ENCODE measurements at places on chromosomes 5 and 9. TPM values are rescaled to one million over a fixed set of nuclear protein-coding genes. Genes with fewer than 3 reads are reported as not detected.
A peak's percentile ranks its signal among the peaks of the same experiment; 100 is the strongest.

- no peak for DNase-seq
Observed at GRCh38 chr5:123665822-123666371, 153.9 kb downstream of the CSNK1G3 start.

DNA sequence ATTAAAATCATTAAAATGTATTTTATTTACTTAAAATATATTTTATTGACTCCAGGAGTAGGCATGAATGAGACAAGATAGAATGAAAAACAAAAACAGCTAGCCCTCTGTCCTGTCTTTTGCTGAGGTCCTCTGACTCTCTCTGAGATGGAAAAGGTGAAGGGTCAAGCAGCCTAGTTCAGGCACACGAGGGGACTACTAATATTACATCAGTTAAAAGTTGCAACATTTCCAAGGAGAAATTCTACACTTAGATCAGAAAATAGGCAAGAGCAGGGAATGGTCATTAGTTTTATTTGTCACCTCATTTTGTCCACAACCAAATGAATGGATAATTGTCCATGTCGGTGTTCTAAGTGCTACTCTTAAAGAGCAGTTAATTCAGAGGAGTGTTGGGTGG, 148.5 kb downstream of the CDH10 start:
- no peak for DNase-seq

The PCDHB5 gene
- 3.1 TPM for total RNA-seq

DNA sequence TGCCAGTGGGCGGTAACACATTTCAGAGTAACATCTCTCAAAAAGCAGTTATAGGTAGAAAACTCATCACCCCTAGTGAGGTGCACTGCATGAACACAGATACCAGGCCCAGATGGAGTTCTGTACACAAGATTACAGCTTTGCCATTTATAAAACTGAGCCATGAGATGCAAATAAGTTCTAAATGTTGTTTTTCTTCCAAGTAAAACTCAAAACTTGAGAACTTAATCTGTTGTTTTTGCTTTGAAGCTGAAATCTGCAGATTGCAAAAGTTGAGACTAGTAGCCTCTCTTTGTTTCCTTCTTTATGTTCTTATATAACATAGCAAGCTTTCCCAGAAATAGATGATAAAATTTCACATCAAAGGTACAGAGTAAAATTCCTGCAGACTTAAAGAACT, 434.1 kb downstream of the PLK2 start:
- no peak for DNase-seq

DNA sequence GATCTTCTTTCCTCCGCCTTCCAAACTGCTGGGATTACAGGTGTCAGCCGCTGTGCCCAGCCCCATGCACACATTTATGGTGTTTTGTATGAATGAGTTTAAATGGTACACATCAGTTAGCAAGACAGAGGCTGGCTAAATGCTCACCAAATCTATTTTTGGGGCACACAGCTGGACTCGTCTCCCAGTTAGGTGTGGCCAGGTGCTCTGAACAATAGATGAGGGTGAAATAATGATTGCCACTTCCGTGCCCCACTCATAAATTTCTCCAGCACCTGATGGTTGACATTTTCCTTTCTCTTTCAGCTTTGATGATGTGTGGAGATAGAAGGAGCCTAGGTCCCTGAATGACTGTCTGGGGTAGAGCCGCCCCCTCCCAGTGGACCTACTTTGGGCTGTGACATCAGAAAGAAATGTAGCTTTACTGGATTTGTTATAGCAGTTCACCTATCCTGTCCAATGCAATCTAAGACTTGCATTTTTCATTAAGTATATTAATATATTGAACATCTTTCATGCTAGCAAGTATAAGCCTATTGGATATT, 8.6 kb upstream of the RAPGEF1 start:
- DNase-seq = no peak

- DNase-seq = no peak
Observed at GRCh38 chr5:82881571-82882174, 195.5 kb downstream of the TMEM167A start.

DNA sequence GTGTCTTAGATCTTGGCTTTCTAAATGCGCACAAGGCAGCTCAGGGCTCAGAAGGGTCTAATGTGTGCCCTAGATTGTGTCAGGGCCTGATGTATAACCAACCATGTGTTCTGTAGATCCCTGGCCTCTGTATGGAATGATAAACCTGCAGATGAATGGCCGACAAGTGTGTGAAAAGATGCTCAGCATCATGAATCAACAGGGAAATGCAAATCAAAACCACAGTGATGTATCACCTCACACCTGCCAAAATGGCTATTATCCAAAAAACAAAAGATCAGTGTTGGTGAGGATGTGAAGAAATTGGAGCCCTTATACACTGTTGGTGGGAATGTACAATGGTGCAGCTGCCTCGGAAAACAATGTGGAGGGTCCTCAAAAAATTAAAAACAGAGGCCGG, 489.8 kb downstream of the SEMA5A start:
- no peak for DNase-seq

DNA sequence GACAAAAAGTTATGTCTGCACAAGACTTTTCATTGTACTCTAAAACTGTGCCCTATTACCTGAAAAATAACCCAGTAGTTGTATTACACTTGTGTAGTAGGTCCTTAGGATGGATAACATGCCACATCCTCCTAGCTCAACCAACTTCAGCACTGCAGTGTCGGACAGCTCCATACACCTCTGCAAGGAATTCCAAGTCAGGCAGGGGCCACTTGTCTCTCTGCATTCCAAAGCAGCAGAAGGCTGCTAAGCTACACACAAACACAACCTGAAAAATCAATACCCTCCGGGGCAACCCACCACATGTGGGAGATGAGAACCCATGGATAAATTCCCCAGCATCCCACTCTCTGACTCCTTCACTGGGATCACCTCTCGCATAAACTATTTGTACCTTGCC, 50.2 kb downstream of the MED10 start:
- DNase-seq = peak; percentile 35

DNA sequence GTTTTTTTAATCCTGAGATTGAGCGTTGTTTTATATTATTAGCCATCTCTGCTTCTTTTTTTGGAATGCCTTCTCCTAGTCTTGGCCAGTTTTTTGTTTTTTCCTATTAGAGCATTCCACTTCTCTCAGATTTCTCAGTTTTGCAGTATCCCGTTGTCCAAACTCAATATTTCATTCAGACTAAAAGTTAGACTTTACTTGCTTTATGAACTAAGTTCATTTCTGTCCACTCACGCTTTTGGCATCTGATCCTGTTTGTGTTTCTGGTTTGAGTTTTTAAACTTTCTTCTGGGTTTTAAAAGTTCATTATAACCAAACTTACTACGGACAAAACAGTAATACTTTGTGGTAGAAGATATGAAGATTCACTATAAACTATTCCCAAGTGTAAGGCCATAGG, 288.3 kb upstream of the MPDZ start:
- no peak for DNase-seq

DNA sequence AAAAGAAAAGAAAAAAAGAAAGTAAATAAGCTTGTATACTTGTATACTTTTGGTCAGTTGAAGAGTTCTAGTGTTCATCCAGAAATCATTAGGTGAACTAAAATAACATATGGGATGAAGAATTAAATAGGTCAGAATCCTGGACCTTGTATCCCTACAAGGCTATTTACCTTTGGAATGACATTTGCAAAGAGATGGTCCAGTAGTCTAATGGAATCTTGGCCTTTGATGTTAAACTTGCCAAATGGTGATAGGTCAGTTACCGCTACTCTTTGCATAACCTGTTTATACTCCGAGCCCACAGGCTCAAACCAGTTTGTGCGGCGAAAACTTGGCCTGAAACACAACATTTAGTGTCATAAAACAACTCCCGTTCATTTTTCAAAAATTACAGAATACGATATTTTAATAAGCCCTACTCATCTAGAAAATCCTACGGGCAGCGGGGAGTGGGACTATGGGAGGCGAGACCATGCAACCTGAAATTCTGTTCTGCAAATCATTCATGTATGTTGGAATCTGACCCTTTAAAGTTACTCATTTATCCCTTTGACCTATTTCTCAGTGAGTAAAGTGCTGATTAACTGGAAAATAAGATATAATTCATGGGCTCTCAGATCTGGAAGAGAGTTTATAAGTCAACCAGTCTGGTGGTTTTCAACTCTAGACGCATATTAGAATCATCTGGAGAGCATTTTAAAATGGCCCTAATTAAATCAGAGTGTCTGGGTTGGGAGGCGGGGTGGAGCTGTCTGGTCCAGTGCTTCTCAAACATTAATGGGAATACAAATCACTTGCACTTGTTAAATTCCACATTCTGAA, 38.6 kb downstream of the DMGDH start:
- DNase-seq = no peak

The RAB3C gene
- total RNA-seq = 0.84 TPM

DNA sequence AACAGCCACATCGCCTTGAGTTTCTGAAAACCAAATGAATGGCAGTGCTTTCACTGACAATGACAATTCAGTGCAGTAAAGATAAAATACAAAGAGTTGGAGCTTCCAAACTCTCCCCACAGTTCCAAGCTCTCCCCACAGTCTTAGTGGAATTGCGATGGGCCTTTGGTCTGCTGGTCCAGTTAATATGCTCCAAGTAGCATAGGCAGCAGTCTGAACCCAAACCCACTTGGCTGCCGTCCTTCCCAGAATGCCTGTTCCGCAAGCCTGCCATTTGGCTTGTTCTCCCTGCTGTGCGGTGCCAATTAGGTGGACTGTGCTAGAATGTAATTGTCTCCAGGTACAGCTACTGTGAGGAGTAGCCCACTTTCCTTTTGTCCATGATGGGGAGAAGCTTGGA, 250.1 kb downstream of the GOLPH3 start:
- no peak for DNase-seq

DNA sequence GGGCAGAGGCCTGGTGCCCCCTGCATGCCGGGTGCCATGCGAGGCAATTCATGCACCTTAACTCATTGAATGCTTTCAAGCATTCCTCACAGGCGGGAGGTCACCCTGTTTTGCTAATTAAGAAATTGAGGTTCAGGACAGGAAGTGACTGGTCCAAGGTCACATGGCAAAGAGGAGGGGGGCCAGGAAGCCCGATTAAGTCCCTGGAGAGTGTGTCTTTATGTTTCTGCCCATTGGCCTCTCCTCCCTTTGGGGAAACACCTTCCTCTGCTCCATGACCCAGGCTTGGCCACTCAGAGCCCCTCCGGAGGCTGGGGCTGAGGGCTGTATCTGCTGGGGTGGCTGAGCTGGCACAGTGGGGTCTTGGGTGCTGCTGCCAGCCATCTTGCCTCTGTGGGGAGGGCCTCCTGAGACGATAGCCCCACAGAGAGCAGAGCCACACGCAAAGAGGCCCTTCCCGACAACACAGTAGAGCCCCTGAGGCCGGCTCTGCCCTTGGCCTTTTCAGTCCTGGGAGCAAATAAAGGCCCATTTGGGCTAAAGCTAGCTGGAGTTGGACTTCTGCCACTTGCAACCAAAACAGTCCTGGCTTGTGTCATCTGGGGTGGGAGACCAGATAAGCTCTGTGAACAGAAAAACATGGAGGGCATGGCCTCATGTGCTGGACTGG, 90.8 kb upstream of the NEURL1B start:
- DNase-seq = no peak

The IL3 gene
- total RNA-seq = not detected

DNA sequence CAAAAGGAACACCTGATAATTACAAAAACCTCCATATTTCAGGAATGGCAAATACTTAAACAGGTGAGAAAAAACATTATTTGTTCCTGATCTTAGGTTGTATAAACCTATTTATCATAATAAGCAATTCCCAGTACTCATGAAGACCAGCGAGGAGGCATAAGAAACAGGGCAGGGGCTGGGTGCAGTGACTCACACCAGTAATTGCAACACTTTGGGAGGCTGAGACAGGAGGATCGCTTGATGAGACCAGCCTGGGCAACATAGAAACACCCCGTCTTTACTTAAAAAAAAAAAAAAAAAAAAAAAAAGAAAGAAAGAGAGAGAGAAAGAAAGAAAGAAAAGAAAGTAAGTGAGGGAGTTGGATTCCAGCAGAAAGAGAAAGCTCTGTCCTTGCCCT, 21.6 kb downstream of the CCNJL start:
- DNase-seq = no peak

GRCh38 chr5:531749-532315, 7.6 kb upstream of the SLC9A3 start:
- no peak for DNase-seq

DNA sequence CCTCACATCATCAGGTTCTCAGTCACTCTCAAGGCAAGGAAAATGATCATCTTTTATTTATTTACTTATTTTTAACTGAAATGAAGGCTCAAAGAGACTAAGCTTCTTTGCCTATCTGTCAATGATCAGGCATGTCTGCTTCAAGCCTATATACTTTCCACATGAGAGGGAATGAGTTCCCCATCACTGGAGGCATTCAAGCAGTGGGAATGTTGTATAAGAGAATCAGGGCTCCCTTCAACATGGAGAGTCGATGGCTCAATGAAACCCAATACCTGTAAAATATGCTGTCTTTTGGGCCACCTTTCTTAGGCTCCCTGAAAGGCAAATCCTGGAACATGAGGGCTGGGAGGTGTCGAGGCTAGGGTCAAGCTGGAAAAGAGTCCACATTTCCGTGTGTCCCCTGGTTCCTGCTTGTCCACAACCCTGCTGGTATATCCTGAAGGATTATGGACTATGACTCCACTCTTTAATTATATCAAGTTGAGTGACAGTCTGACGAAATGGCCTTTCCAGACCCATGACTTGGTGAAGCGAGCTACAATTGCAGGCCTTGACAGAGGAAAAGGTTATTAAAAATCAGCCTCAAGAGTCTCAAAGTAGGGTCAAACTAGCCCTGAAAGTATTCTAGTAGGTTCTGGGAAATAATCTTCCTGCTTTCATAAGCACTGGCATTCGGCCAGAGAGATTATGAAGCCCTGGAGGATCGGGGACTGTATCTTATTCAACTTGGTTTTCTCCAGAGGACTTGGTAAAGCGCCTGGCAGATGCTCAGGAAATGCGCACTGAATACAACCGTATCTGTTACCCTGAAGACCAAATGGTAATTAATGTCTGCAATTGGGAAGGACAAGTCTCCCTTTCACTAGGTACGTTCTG, 145.9 kb upstream of the TBC1D2 start:
- DNase-seq = no peak

The FOXD1 gene
- not detected for total RNA-seq

- no peak for DNase-seq
Observed at GRCh38 chr5:24633715-24634325, 11.0 kb downstream of the CDH10 start.

DNA sequence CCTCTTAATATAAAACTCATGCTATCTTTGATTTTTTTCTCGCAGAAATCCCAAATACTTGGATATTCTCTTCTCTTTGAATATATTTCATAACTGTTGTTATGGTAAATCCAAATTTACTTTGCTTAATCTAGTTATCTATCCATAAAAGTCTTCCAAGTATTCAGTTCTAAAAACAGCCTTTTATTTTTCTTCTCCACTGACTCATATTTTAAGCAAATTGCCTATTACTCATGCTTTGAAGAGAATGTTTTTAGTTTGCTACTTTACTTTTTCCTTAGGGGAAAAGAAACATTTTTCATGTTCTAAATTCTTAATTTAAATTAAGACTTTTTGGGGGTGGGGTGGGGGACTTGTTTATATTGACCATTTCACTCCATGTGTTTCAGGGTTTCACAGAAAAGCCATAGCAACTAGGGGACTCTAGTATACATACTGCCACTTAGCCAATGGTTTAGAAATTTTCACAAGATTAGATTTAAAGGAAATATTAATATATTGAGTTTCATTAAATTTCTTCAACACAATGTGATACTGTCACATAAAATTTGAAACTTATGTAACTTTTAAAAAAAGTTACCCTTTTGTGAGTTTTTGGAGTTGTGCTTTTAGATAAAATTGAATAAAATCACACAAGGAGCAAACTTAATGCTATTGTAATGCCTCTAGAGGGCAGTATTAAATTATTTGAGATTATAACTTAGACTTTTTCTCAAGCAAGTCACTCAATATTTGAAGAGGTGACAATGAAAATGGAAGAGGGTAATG, 545.8 kb upstream of the ARRDC3 start:
- no peak for DNase-seq

The SHISAL2B gene
- not detected for total RNA-seq

All from left ventricle myocardium superior (tissue), 1 donor.